NCI-H2029 treated with DMSO at 0.1 percent for 48 hours (cell line): ENCODE measurements at places on chromosomes 7 and 10.

GRCh38 chr7:32658467-32658869, 163.2 kb downstream of the AVL9 start:
- DNase-seq: no peak

DNA sequence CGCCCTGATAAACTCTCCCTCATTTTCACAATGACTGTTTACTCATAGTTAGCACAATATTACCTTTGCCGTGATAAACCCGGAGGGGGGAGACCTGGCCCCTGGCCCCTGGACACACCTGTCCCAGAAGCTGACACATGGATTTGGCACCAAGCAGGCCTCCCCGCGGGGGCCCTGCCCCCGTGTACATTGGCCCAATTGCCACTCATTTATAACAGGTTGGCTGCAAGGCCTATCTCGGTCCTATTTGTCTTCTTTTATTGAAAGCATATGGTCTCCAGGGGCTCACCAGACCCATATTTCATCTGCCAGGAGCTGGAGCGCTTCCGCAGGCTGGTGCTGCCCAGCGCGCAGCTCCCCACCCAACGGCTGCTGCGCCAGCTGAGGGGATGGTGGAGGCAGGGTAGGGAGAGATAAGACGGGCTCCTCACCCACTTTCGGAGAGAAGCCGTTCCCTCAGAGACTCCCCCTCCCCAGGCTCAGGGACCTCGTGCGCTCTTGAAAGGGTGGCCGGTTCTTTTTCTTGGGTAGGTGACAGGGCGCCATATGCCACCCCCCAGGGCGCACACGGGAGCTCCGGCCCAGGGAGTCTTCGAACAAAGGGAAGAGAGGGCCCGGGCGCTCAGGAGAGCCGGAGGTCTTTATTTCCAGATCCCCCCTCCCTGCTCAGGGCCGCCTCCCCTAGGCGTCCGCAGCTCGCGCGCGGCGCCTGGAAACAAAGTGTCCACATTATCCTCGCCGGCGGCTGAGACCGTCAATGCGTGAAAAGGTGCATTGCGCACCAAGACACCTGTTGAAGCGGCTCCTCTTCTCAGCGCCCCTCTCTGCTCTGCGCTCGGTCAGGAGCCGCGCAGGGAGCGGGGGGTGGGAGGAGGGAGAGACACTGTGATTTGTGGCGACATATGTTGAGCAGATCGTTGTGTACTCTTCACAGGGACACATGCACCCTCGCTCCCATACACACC, 4.3 kb upstream of the NEUROG3 start:
- no peak for DNase-seq

GRCh38 chr7:23696916-23697441, 13.0 kb upstream of the STK31 start:
- no peak for DNase-seq

DNA sequence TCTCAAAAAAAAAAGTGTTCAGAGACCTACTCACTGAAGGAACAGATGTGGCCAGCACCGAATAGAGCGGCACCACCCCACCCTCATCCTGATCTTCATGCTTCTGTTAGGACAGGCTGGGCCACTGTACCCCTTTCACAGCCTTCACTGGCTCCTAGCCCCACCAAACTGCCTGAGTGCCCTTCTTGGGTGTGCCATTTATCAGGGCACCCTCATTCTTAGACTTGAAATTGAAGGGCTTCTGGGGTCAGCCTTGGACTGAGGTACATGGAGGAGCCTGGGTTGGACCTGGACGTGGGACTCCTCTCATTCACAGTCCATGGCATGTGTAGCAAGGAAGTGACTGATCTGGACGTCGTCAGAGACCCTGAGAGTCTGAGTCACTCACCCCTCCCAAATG, 190.3 kb downstream of the COBL start:
- DNase-seq: no peak

GRCh38 chr7:117324960-117325359, 2.1 kb upstream of the WNT2 start:
- no peak for DNase-seq

GRCh38 chr7:150631866-150632864, at the start of gene GIMAP6:
Gene GIMAP6 (minus strand): TSS chr7:150632385. CDS start chr7:150630142, 2,243 bp downstream.
- no peak for DNase-seq

GRCh38 chr7:64655811-64656210, 10.1 kb upstream of the ZNF107 start:
- DNase-seq: no peak
